ENCODE measurements at places on chromosomes 4 and X. TPM values are rescaled to one million over a fixed set of nuclear protein-coding genes. Genes with fewer than 3 reads are reported as not detected.
A peak's percentile ranks its signal among the peaks of the same experiment; 100 is the strongest.

- DNase-seq: no peak
Observed at GRCh38 chrX:42818151-42818921, 40.4 kb upstream of the PPP1R2C start.

DNA sequence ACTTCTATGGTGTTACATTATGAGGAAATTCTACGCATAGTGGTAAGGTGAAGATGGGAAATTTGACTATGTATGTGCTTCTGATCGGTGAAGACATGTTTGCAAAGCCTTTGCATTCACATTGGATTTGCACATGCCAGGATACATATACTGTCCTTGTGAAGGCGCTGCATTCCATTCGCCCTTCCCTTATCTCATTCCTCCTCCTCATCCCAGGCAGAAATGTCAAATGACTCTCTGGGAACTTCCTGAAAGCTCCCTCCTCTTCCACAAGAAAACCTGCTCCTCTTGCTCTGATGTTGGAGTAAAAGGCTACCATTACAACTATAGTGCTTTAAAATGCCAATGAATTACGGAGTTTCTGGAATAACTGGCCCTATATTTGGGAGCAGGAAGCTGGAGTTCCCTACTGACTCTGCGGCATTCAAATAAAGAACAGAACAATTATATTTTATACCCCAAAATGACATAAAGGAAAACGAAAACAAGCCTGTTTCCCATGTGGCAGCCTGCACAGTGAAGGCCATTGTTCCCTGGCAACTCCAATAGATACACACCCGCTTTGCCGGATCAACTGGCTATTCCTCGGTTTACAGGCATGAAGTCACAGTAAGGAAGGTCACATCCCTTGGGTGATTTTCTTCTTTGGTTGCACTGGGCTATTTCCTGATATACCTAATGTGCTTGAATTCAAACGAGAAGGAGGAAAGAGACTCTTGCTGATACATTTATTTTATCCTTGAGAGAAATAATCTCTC is 84.5 kb downstream of the AREG start:
- DNase-seq: no peak

DNA sequence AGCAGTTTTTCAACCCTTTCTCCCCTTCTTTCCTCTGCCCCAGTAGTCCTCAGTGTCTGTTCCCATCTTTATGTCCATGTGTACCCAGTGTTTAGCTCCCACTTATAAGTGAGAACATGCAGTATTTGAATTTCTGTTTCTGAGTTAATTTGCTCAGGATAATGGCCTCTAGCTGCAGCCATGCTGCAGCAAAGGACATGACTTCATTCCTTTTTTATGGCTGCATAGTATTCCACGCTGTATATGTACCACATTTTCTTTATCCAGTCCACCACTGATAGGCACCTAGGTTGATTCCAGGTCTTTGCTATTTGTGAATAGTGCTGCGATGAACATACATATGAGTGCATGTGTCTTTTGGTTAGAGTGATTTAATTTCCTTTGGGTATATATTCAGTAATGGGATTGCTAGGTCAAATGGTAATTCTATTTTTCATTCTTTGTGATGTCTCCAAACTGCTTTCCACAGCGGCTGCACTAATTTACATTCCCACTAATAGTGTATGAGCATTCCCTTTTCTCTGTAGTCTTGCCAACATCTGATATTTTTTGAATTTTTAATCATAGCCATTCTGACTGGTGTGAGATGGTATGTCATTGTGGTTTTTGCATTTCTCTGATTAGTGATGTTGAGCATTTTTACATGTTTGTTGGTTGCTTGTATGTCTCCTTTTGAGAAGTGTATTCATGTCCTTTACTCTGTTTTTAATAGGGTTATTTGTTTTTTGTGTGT is 54.6 kb upstream of the ANK2 start:
- no peak for DNase-seq

DNA sequence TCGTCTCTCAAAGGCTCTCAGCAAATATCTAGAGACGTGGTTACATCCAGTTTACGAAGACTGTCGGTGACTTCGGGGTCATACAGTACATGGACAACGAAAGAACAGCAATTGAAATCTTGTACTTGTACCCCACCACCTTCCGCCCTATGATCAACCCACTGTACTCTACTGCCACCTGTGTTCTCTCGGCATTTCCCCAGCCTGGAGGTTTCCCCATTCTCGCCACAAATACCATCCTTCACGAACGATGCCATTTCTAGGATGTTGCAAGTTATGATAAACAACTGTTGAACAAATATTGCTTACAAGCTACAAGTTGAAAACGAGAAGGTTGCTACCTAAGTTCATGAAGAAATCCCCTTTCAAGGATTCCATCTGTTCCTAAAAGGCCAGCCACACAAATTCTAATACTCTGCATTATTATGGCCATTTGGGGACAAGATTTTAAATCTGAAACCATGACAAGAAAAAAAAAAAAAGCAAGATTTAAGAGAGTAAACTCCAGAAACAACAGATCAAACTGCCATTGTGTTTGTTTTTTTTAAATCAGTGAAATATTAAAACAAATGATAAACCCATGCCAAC is 1.6 kb downstream of the APBB2 start:
- no peak for DNase-seq

DNA sequence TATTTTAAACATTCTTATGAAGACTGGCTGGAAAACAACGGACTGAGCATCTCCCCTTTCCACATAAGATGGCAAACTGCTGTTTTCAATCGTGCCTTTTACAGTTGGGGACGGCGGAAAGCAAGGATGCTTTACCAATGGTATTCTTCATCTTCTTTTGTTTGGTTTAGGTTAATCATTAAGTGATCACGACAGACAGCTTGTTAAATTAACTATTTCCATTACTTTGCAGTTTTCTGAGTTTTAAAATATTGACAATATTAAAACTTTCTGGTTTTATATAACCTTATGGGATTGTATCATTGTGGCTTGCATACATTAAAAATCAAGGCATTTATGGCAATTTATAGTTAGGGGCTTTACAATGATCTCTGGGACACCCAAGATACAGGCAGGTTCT is 3.8 kb downstream of the MBTPS2 start:
- no peak for DNase-seq

- no peak for DNase-seq
Observed at GRCh38 chr4:2065106-2065930, 6.2 kb downstream of the NAT8L start.

- peak; percentile 79 for DNase-seq
Observed at GRCh38 chr4:141455651-141456050, 180.7 kb upstream of the IL15 start.

DNA sequence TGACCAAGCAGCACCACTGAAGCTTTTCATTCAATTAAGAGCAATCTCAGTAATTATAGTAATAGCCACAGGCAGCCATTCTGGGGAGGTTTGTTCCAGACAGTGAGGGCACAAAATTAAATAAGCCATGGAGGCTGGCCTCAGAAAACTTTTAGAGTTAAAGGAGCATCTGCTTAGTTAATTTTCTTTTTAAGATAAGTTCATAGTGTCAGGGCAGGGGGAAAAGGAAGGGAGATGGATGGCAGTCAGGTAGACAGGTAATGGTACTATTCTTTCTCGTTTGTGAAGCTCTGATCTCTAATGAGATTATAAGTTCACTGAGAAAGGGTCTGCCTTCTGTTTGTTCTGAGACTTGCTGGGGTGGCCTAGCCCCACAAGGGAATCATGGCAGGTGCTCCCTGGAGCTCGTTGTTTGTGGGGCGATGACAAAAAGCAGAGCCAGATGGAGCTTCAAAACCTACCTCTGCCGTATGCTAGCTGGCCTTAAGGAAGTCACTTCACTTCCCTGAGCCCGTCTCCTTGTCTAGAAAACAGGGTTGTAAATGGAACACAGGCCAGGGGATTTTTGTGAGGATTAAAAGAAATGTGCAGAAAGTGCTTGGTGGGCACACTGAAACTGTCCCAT is 44.6 kb upstream of the FGFBP2 start:
- no peak for DNase-seq

GRCh38 chrX:111322231-111322855 is 52.1 kb upstream of the CAPN6 start:
- DNase-seq: no peak

GRCh38 chrX:77975755-77976154 is 6.3 kb upstream of the PGAM4 start:
- no peak for DNase-seq

- no peak for DNase-seq
Observed at GRCh38 chr4:132015321-132015720, 1133.8 kb upstream of the PCDH10 start.

DNA sequence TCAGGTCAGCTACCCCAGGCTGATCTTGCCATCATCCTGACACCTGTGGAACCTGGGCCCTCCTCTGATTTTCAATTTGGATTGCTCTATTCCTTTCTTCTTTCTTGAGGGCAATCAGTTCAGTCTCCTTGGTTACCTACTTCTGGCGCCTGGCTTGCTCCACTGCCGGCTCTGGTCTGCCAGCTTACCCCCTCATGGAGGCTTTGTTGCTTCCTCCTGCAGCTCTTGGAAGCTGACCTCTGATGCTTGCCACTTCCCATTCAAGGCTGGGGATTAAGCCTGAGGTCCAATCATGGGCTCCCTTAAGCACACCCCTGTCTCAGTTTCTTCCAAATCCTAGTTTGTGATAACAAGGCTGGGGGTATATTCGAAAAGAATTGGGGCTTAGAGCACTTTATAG is 5.4 kb downstream of the TMEM154 start:
- no peak for DNase-seq

- peak; percentile 42 for DNase-seq
Observed at GRCh38 chr4:74805601-74806000, 11.3 kb upstream of the BTC start.

GRCh38 chr4:94466371-94466770 is 14.6 kb downstream of the PDLIM5 start:
- no peak for DNase-seq

GRCh38 chr4:25904748-25905082 is 9.3 kb upstream of the SMIM20 start:
- no peak for DNase-seq

- no peak for DNase-seq
Observed at GRCh38 chrX:141214196-141214595, 28.1 kb downstream of the SPANXC start.

DNA sequence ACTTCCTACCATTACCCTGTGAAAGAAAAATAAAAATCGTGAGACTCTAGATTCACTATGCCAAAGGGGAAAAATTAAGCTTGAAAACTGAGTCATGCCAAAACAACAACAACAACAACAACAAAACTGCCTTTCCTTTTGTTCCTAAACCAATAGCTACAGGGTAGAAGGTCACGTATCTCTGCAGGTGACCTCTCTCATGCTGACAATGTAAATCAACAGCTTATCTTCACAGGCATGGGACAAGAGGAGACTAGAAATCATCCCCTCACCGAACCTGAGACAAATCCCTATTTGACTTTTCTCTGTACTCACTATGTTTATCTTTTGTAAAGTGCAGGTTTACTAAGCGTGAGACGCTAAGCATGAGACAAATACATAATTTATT is 20.5 kb upstream of the AADAT start:
- no peak for DNase-seq

DNA sequence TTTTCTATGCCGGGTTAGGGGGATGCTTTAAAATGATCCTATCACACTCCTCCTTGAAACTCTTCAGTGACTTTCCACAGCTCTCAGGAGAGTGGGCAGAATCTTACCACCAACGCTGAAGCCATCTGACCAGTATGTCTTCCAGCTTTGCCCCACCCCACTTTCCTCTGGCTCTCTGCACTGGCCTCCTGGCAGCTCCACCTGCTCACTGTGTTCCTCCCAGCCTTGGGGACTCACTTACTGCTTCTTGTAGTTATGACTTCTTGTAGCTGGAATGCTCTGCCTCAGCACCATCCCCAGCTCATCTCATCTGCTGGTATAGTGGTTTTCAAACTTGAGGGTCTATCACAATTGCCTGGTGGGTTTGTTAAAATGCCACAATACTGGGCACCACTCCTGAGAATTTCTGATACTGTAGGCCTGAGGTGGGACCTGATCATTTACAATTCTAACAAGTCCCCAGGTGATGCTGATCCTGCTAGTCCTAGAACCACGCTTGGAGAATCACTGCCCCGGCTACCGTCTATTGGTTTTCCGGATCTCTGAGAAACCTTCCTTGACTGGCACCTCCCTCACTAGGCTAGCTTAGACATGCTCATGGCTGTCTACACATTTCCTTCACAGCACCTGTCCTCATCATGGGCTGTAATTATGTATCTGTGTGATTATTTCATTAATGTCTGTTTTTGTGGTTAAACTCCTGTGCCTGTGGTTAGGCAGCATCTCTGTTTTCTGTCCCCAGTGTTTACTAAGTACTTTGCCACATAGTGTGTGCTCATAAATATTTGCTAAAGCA is 152.2 kb downstream of the MGST2 start:
- DNase-seq: peak; percentile 53

DNA sequence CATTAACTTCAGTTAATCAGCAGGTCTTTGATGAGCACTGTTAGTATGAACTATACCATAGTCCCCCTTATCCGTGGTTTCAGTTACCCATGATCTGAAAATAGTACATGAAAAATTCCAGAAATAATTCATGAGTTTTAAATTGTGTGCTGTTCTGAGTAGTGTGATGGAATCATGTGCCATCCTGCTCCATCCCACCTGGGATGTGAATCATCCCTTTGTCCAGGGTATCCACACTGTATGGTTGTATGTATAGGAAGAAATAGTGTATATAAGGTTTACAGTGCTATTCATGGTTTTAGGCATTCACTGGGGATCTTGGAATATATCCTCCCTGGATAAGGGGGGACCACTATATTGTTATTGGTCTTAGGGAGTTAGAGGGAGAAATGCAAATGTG is 24.5 kb downstream of the ARHGAP10 start:
- no peak for DNase-seq

DNA sequence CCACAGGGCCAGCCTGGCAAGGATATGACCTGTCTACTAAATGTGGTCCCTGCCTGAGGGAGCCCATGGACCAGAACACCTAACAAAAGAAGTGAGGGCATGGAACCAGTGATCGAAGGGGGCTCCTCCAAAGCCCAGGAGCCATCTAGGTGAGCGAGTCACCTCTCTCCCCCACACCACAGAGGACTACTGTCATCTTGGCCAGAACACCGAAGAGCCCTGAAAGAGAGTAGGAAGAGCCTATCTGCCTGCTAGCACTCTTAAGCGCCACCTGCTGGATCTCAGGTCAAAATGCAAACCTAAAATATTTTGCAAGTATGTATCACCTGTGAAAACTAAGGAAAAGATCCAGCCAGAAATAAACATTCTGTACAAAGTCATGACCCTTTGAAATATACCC is 137.9 kb upstream of the ZXDB start:
- DNase-seq: peak; percentile 2

MAGEA4 gene
- not detected for polyA plus RNA-seq

SERTM2 gene
- not detected for polyA plus RNA-seq

XAGE1A gene
- polyA plus RNA-seq: not detected

LRP2BP gene
- 0.09 TPM for polyA plus RNA-seq

NHS gene
- 1.4 TPM for polyA plus RNA-seq

TRPC3 gene
- polyA plus RNA-seq: not detected

DCX gene
- polyA plus RNA-seq: not detected

HDX gene
- polyA plus RNA-seq: 1.1 TPM

PAGE5 gene
- polyA plus RNA-seq: not detected

RHOXF2B gene
- not detected for polyA plus RNA-seq

TASL gene
- not detected for polyA plus RNA-seq

SPP1 gene
- 0.24 TPM for polyA plus RNA-seq

WDFY3 gene
- polyA plus RNA-seq: 4.1 TPM

DCUN1D4 gene
- 9.3 TPM for polyA plus RNA-seq

MXRA5 gene
- polyA plus RNA-seq: 1.3 TPM

RASL11B gene
- 1.5 TPM for polyA plus RNA-seq

All from foreskin keratinocyte (primary cell).